ENCODE measurements at places on chromosomes 3 and 15.

GRCh38 chr3:127560051-127560787 lies 30.3 kb downstream of the TPRA1 start:
- no peak for DNase-seq

GRCh38 chr3:24299806-24300626 lies 194.6 kb downstream of the THRB start:
- no peak for DNase-seq

- no peak for DNase-seq
Measured at GRCh38 chr15:73284090-73284716, 84.6 kb downstream of the HCN4 start.

GRCh38 chr3:195009616-195010015 lies 261.3 kb downstream of the XXYLT1 start:
- no peak for DNase-seq

DNA sequence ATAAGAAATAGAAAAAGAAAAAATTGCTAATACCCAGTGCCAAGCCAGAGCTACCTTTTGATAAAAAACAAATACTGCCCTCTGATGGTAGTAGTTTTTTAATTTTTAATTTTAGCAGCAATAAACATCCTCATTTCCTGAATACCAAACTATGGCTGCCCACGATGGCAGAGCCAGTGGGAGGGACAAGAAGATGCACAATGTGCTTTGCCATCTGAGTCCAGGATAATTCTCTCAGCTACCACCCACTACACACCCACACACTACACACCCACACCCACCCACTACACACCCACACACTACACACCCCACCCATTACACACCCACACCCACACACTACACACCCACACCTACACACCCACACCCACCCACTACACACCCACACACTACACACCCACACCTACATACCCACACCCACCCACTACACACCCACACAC lies 17.8 kb downstream of the CEP19 start:
- DNase-seq = peak; percentile 3

DNA sequence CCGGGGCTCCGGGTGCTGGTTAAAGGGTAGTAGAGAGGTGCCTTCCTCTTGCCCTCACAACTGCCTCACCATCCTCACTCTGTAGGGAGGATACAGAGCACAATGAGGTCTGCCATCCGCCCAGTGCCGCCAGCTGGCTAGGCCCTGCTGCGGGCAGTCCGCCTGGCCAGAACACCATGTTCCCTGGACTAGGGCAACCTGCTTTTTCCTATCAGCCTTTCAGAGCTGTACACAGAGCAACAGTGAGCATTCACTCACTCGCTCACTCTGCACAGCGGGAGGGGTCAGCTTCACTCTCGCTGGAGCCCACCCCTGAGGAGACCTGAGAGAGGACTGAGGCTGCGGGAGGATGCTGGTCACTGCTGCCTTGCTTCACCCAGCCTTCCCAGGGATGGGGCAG lies 218.7 kb upstream of the CHRNA7 start:
- DNase-seq = no peak

DNA sequence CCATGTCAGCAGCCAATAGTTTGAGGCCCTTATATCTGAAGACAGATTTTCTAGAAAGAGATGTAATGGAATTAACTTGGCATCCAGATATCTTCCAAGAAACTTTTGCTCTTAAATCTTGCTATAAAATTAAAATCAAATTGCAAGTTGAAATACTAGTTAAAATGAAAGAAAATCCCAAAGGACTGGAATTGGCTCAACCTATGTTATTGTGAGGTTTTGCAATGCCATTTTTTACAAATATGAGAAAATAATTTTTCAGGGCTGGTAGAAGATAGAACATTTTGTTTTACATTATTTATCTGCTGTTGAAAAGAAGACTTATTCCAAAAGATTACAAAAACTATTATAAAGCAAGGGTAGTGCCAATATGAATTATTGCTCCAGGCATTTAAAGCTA lies 92.2 kb upstream of the AGTR1 start:
- DNase-seq = no peak

DNA sequence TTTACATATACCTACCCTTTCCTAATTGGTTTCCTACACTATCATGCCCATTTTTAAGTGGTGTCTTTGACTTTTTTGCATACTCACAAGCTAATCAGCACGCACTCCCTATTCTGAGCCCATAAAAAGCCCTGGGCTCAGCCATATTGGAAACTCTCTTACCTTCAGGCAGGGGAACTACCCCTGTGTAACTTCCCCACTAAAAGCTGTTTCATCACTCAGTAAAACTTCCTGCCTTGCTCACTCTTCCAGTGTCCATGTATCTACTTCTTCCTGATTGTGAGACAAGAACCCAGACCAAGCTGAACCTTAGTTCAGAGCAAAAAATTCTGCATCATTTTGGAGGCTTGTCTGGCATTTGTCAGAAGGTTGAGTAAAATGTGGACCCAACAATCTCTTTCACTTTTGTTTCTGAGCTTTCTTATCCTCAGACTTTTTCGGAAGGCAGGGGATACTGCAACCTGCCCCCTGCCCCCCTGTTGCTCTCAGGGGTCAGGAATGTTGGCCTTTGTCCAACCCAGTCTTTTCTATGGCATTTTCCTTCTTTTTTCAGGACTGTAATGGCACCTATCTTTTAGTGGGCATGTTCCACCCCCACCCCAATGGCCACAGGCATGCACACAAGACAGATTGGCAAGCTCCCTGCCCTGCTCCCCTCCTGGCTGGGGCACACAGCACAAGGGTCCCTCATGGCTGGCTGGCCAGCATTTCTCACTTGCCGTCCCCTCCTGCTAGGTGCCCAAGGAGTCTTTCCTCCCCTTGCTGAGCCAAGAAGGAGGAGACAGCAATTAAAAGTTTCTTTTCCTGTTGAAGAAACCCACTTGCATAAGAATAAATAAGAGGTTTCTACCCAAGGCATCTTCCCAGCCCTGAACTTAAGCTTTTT lies 26.3 kb upstream of the TMEM45A start:
- no peak for DNase-seq

DNA sequence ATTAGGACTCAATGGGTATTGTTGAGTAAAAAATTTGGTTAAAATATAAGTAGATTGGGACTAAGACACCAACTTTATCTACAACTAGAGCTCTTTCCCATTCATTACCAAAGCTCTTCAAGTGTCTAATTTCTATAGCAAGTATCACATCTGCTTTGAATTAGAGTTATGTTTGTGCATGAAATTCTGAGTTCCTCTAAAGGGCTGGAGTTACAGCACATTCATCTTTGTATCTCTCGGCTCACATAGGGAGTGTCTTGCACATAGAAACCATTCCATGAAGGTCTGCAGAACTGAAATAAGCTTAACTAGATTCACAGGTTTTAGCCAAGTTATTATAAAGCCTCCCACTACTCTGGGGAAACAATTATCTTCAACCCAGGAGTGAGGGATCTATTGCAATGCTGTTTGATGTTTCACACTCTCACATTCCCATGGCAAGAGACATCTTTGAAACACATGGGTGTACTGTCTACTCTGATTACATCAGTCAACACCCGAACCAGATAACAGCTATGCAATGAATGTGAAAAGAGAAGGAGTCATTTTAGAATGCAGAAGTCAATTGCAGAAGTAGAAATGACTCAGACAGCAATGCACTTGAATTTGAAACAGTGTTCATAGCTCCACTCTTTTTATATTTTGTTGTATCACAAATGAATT lies 93.1 kb upstream of the KBTBD8 start:
- DNase-seq = no peak

- DNase-seq = no peak
Measured at GRCh38 chr3:177882124-177882648, 654.0 kb upstream of the KCNMB2 start.

DNA sequence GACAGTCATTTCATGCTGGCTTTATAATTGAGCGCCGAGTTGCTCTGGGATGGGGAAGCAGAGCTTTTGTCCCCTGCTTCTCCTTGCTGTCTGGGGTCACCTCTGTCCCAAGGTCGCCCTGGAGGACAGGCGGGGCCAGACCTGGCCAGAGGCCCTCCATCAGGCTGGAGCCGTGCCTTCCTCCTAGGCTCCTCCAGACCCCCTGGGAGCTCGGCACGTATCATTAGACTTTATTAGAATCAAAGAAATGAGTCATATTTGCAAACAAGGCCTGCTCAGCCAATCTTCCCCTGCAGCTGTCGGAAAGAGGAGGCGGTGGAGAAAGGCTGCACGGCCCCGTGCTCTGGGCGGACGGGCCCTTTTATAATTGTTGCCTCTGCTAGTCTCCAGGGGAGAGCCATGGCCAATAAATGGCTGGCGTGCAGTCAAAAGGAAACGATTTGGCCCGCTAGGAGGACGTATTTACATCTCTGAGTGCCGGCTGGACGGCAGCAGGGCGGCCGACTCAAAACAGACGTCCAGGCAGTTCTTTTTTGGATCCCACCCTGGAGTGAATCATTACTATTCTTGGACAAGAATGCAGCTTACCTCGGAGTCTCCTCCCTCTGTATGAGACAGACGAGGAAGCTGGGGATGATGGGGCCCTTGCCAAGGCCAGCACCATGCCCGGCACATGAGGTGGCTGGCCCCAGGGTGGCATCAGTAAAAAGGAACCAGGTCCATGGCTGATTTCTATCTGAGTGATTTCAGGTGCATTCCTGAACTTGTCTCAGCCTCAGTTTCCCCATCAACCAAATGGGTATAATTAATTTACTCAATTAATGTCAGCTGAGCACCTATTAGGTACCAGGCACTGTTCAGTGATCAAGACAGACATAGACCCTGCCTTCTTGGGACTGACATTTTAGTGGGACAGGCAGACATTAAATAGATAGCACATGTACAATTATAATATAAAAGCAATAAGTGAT lies 50.6 kb downstream of the SLC6A6 start:
- DNase-seq = no peak

DNA sequence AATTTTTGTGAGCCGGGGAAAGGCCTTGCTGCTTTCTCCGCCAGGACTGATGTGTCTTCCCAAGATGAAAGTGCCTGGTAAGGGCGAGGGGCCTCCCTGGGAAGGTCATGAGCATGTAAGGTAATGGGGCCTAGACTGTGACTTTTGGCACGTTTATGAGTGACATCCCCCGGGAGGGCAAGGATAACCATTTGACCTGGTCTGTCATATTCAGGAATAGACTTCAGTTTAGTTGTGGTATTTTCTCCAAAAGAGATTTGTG lies 631 bp upstream of the CNBP start:
- DNase-seq = no peak

- DNase-seq = no peak
Measured at GRCh38 chr15:88657326-88658069, 18.7 kb downstream of the ISG20 start.

DNA sequence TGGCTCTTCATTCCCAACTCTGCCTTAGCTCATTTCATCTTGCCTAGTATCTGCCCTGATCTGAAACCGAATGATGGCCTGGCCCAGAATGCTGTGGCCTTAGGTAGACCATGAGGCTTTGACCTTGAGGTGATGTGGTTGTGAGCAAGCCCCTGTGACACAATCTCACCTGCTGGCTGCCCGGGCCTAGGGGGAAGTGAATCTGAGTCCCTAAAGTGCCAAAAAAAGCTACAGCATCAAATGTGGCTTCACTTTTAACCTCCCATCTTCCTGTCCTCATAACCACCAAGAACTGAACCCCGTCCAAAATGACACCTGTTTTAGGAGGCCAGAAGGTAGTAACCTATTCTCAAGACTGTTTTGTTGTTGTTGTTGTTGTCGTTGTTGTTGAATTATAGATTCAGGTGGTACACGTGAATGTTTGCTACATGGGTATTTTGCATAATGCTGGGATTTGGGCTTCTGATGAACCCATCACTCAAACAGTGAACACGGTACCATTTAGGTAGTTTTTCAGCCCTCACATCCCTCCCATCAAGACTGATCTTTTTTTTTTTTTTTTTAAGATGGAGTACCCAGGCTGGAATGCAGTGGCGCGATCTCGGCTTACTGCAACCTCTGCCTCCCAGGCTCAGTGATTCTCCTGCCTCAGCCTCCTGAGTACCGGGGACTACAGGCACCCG lies 54.6 kb downstream of the MCCC1 start:
- DNase-seq = no peak

DNA sequence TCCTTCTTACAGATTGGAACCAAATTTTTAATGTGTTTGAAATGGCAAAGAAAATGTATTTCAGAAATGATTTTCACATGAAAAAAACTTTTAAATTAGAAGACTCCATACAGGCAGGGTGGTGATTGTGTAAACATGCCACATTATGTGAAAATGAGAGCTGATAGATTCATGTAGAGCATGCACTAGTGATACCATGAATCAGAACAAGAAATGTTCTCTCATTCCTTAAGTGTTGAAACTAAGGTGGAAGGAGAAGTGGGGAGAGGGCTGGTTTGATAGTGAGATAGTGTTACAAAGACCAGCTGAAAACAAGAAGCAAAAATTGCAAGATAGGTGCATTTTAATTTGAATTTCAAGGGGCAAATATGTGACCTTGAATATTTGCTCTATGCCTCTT lies 100.3 kb downstream of the CCNL1 start:
- no peak for DNase-seq

GRCh38 chr3:23580096-23580713 lies 225.6 kb upstream of the UBE2E1 start:
- DNase-seq = no peak

GRCh38 chr3:125145751-125146475 lies 66.6 kb downstream of the SLC12A8 start:
- DNase-seq = no peak

DNA sequence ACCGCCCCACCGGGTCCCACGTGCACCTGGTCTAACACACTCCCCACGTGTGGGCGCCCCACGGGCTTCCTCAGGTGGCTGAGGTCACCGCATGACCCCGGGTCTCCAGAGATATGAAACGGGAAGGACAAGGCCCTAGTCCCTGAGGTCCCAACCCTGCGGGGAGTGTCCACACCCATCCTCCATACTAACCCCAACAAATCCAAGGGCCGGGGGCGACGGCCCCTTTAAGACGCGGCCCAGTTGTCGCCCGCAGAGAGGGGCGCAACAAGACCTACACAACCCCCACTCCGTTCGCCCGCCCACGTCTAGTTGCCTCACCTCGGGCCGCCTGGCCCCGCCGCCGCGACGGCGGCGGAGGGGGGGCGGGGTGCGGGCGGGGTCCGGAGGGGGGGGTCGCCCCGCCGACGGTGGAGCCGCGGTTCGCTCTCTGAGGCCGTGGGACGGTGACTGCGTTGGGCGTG lies 396 bp downstream of the INO80 start:
- peak; percentile 67 for DNase-seq

GRCh38 chr15:69792823-69793222 lies 304.9 kb downstream of the TLE3 start:
- DNase-seq = no peak

DNA sequence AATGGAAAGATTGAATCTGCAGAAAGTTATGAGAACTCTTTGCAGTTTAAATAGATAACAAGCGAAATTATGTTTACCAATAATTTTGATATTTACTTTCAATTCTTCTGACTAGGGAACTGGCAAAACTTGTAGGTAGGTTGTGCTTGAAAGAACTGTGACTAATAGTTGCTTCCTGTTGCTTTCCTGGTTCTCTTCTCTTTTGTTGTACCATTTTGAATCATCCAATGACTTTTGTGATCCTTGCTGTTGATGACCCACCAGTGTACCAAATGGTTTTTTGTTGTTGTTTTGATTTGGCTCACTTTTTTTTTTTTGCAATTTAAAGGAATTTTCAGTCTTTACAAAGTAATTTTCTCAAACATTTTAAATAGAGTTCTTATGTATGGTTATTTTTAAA lies 64.9 kb upstream of the DCBLD2 start:
- no peak for DNase-seq

All from stimulated activated CD4-positive, alpha-beta T cell treated with anti-CD3 and anti-CD28 coated beads, Interleukin-15, amount 100 ng/mL, for 1 hour (primary cell).